Cortex of kidney (tissue), 1 donor: ENCODE measurements at places on chromosomes 12 and 14.

- DNase-seq = no peak
Observed at GRCh38 chr12:19402743-19403431, 36.4 kb upstream of the AEBP2 start.

GRCh38 chr14:44352201-44352600, 154.9 kb downstream of the FSCB start:
- DNase-seq = no peak

DNA sequence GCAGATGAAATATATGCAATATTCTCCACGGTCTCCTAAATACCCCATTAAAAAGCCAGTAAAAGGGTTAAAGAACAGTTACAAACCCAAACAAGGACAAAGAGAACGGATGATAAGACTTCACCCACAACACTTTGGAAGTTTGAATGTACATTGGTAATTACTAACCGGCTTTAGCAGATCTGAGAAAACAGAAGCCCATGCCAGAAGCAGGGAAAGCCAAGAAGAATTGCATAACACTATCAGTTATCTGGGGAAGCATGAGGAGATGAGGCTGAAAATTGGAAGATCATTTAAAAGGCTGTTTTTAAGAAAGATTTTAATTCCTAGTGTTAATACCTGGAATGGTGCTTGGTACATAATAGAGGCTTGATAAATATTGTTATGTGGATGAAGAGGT, 55.6 kb upstream of the MYBPC1 start:
- DNase-seq = no peak

DNA sequence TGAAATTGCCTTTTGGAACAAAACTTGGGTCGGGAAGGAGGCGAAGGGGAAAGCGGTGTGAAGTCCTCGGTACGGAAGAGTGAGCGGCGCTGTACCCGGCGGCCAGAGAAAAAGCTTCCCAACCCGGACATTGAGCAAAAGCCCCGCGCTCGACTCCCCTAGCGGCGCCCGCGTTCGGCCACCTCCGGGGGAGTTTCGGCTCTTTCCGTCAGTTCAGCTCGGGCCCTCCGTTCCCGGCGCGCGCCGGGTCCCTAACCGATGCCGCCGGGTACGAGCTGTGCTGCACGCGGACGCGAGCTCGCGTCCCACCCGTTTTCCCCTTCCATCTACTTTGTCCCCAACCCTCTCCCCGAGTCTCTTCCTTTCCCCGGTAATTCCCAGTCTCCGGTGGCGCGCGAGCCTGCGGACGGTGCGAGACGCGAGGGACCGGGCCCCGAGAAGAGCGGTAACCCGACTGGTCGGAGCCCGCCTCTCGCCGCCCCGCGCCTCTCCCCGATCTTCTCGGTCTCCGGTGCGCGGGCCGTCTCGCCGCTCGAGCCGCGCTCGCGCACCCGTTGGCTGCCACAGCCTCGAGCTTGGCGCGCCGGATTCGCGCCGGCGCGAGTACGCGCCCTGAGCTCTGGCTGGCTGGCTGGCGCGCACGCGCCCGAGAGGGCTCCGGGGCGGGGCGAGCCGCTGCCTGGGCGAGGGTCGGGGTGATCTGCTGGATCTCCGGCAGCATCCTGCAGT, 446 bp upstream of the SPATS2 start:
- no peak for DNase-seq

- no peak for DNase-seq
Observed at GRCh38 chr14:102733326-102733725, 43.9 kb upstream of the TRAF3 start.

DNA sequence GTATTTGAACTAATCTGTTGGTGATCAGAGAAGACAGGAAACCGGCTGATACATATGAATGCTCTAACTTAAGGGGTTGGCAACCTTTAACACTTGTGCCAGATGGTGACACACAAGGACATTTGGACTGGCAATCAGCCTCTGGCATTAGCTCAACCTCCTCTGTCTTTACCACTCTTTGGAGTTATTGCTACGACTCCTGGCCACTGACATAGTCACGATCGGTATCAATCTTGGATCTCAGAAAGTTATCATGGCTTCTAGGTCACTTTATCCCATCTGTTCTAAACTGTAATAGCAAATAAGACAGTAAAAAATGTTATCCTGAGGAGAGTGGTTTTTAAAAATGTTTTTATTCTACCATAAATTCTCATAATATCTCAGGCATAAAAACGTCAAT, 575.2 kb upstream of the MDGA2 start:
- no peak for DNase-seq

GRCh38 chr12:77578466-77579220, 252.1 kb upstream of the NAV3 start:
- DNase-seq = no peak

DNA sequence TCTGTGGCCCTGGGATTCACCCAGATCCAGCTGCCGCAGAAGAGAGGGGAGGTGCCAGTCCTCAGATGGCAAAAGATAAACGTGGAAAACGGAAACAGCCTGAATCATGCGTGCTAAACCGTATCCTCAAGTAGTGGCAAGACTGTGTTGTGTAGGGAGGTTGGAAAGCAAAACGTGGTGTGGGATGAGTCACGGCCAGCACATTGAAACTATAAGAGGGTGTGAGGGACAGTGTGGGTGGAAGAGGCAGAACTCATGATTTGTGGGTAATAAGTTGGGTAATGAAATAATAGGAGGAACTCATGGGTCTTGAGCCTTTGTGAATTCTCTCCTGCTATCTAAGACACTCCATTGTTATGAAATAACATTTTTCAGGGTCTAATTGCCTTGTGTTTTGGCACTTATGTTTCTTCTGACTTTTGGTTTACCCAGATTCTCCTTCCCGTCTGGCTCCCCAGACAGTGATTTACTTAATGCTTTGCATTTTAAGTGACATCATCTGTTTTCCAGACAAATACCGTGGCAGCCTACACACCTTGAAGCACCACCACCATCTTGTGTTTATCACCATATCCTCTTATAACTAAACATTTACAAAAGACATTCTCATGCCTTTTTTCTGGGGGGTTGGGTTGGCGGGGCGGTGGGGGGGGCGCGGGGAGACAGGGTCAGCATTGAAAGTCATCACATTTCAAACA, 62.3 kb upstream of the PTCSC3 start:
- DNase-seq = no peak

GRCh38 chr12:94690198-94690771, 39.9 kb upstream of the TMCC3 start:
- no peak for DNase-seq

DNA sequence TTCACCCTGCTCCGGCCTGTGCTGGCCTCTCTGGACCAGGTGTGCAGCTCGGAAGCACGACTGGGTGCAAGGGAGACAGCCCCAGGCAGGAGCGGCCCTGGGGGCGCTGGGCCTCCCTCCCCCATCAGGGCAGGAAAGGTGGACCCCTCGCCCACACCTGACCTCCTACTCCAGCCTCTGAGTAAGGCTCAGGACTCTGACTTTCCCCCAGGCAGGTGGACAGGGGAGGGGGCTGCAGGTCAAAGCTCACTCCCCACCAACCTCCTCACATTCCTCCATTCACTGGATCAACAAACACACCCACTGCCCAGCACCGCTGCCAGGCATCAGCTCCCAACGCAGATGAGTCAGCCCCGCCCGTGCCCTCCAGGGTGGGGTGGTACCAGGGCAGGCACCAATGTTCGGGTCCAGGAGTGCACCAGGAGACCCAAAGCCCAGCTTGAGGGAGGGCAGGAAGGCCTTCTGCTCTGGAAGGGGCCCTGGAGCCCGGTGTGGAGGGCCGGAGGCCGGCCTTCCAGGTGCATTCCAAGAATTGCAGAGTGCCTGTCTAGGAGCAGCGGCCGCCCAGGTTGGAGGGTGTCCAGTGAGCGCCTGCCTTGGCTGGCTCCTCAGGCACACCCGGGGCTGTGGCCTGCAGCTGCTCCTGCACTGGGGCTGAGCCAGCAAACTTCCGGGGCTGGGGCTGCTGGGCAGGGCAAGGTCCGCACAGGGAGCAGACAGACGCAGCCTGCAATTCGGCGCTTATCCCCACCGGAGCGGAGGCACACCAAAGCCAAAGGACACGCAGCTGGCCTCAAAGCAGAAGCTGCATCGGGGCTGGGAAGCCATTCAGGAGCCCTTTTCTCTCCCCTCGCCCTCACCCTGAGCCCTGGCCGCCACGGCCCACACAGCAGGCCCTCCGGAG, 1.6 kb upstream of the INF2 start:
- no peak for DNase-seq

DNA sequence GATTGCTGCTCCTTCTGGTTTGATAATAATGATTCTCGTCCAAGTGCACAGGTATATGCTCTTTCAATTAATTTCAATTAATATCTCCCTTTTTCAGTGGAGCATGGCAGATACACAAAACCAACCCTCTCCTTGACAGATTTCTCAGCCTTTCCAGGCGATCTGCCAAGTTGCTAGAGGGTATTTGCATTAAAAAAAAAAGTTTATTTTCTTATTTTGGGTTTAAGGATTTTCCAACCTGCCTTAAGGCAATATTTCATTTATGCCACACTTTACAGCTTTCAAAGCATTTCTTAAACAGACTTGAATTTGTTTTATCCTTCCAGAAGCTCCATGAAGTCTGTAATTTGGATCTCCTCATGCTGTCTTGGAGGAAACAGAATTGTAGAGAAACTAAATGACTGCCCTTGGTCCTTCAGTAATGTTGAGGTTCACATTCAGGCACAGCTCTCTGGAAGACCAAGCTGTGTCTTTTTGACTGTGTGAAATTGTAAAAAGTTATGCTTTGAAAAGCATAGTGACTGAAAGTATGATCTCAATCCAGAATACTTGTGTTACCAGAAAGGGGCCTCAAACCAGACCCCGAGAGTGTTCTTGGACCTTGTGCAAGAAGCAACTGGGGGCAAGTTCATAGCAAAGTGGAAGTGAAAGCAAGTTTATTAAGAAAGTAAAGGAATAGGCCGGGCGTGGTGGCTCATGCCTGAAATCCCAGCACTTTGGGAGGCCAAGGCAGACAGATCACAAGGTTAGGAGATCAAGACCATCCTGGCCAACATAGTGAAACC, 2.3 kb downstream of the DGLUCY start:
- DNase-seq = no peak

DNA sequence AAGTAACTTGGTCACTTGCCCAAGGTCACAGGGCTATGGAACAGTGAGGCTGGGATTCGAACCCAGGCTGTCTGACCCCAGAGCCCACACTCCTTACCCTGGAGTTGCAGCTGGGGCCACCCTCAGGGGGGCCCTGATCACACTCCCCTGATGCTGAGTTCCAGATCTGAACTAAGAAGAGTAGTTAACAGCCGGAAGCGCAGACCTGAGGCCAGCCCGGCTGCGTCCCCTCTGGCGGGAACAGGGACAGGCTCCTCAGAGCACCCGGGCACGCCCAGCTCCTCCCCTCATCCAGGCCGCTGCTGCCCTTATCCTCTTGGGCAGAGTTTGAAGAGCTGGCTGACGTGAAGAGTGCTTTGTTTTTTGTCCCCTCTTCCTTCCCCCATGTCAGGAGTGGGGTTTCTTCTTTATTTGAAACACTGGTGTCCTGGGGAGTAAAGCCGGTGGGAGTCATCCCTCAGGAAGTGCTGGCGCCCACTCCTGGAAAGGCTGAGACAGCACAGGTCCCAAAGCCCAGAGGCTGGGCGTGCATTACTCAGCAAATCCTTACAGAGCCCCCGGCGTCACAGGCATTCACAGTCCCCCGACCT, 8.7 kb downstream of the PHB2 start:
- DNase-seq = no peak

GRCh38 chr14:68444449-68445168, 348.3 kb downstream of the ZFP36L1 start:
- DNase-seq = no peak

DNA sequence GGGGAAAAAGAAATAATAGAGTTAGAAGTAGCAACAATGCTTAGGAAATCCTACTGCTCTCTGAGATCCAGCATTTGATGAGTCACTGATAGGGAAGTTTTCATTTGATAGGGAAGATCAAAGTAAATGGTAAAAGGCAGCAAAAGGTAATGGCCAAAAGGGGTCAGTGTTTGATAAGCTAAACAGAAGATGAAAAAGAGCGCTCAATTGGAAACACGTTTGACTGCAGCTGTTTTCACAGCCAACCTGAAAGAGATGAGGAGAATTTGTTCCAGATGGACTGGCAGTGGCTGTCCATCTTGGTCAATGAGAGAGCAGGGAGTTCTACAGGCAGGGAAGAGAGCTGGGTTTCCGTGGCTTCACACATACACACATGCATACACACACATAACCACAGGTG, 264.2 kb downstream of the TMEM132C start:
- no peak for DNase-seq

GRCh38 chr12:124517260-124518050, 50.0 kb downstream of the NCOR2 start:
- DNase-seq = no peak

DNA sequence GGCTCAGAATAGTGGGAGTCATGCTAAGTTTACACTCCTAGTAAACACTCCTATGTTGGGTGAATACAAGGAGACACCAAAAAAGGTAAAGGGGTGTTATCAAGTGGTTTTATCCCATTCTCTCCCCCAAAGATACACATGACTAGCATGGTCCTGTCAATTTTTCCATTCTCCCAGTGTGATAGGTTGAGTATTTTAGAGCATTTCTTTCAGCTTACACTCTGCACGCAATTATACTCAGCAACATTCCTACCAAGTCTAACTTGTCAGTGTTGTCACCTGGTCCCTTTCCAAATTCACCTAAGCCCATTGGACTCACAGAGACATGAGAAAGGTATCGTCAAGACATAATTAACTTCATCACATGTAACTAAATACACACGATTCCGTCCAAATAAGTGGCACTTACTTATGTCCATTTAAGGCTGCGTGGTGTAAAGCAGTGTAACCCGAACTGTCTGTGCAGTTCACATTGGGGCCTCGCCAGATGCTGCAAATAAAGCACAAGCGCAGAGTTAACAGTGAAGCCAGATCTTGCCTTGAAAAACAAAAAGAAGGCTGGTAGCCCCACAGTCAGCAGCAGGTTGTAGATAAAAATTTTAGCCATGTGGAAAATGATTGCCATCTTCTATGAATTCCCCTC, 159.7 kb downstream of the ANKS1B start:
- no peak for DNase-seq

GRCh38 chr12:16610743-16611142, 4.8 kb upstream of the LMO3 start:
- no peak for DNase-seq
